ENCODE measurements at places on chromosomes 6 and 20.

GRCh38 chr6:90466154-90466940 lies 120.5 kb downstream of the MAP3K7 start:
- DNase-seq = no peak

GRCh38 chr6:15974817-15975216 lies 154.1 kb upstream of the MYLIP start:
- no peak for DNase-seq

DNA sequence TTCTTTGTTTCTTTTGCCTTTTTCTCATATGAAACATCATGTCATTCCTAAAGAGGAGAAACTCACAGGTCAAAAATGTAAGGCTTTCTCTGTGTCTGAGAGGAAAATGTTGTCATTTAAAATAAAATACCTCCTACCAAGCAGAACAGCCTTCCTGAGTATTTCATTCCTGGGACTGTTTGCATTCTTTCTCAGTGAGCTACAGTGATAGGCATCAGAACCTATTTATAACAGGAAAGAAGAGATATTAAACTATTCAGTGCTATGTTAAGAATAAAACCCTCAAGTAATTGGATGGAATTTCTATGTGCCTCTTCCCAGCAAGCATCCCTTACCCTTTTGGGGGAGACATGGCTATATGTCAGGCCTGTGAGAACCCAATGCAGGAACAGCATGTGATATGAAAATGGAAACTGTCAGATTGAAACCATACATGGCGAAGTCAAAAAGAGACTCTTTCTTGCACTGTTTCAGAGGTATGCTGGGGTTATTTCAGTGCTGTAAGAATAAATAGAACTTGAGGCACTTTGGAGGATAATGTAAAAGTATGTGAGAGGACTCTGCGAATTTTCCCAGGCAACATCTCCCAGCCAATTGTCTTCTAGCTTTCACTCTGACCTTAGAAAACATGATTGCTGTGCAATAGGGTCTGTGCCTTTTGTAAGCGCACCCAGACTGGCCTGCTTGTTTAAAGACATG lies 133.8 kb upstream of the CCN2 start:
- DNase-seq = no peak

GRCh38 chr6:148455674-148456558 lies 113.3 kb downstream of the SASH1 start:
- DNase-seq = no peak

- no peak for DNase-seq
Observed at GRCh38 chr6:122432816-122433215, 33.4 kb downstream of the HSF2 start.

DNA sequence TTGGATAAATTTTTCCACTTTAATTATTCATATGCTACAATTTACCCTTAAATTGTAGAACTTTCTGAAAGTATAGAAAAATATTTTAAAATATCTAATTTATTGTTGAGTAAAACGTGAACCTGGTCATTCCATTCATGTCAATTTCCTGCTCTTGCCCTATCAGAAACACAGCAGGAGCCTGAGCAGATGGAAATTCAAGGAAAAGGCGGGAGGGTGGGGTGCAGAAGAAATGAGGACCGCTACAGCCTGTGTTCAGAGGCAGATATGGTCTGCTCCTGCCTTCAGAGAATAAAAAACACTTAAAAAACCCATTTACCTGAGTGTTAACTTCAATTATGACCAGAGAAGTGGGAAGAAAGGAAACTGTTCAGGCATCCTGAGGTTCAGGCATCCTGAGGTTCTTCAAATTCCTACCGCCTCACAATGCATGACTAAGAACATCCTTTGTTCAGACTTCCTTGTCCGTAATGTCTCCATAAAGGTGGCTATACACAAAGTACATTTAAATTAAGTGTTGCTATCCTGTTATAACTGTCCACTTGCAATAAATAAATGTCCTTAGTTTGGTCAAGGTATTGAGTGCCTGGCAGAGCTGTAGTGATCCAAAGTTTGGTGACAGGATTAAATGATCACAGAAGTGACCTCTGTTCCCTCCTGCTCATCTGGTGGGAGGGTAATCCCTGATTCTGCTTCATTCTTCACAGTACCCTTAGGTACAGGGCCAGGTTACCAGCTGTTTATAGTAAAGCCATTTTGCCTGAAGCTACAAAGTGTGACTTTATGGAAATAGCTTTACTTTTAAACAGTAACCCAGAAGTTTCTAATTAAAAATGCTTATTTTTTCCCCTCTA lies 109.1 kb downstream of the MAN1A1 start:
- DNase-seq = no peak

- no peak for DNase-seq
Observed at GRCh38 chr6:137953761-137954160, 86.7 kb downstream of the TNFAIP3 start.

DNA sequence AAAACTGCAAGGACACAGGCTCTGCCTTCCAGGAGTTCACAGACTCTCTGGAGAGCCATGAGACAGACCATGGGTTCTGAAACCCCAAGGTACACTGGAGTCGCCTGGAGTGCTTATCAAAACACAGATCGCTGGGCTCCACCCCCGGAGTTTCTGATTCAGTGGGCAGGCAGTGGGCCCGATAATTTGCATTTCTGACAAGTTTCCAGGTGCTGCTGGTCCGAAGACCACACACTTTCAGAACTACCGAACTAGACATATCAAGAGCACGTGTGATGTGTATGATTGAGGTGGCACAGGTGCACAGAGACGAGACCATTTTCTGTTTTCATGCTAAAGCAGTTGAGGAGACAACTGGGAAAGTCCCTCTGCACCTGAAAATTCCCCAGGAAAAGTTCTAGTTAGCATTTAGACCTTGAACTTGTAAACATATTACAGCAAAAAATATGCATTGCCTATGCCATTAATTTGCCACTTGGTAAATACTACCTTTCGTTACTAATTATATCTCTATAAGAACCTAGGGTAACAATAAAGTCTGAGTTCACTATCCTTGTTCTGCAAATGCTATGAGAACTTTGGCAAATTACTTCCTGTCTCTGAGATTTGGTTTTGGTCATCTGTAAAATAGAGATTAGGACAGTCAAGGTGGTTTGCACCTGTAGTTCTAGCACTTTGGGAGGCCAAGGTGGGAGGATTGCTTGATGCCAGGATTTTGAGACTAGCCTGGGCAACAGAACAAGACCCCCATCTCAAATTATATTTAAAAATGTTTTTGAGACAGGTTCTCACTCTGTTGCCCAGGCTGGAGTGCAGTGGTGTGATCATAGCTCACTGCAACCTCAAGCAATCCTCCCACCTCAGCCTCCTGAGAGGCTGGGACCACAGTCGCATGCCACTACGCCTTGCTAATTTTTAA lies 14.3 kb upstream of the PIM1 start:
- no peak for DNase-seq

GRCh38 chr20:11344939-11345338 lies 572.8 kb upstream of the BTBD3 start:
- DNase-seq = no peak

GRCh38 chr20:36792422-36792821 lies 18.9 kb upstream of the DSN1 start:
- DNase-seq = no peak

DNA sequence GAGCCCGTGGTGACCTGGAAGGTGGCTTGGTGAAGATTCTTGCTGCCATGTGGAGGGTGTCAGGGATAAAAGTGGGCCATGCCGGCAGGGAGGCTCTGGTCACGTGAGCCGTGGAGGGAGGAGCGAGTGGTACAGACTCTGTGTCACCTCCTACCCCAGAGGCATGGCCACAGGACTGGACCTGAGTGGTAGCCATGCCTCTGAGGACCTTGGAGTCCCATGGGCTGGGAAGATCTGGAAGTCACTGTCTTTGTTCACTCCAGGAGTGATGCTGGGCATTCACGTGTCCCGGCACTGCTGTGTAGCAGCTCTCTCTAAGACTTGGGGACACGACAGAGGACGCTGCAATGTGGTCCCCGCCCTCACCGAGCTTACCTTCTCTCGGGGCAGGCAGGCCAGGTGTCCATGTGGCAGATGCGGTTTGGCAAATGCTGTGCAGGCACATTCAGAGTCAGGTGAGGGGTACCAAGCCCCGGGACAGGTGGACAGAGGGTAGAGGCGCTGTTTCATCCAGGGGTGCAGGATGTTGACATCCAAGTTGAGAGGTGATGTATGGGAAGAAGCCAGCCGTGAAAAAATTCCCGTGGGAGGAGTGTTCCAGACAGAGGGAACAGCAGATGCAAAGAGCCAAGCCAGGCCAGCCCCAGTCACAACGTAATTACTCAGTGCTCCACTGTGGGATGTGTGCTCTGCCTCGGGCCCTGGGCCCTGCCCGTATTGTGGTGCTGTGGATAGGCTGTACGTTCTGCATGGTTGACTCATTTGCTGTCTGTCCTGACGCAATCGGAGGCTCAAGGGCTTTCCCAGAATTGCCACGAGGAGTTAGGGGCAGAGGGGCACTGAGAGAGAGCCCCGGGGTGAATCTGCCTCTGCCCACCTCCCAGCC lies 307.8 kb downstream of the TAF4 start:
- DNase-seq = no peak

- DNase-seq = no peak
Observed at GRCh38 chr20:24949756-24950127, 673 bp downstream of the CST7 start.

GRCh38 chr6:32191696-32192607 lies 491 bp downstream of the GPSM3 start:
- DNase-seq = no peak

DNA sequence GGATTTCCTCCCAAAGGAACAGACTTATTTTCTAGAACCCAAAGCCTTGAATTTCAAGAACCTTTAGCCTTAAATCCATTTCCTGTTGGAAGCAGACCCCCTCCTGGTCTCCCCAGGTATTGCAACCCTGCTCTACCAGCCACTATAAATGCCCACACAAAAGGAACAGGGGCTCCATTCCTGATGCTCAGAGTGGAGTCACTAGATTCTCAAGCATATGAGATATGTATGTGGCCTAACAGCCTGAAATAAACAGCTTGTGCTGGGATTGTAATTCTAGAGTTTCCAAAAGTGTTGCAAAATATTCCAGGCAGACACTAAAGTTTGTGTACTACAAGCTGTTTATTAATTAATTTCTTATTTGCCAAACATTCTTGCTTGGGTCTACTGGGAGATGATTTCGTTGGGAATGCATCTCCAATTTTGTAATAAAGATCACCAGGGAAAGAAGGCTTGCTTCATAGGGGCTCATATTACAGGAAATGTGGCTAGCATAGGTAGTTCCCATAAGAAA lies 44.8 kb downstream of the RIPOR3 start:
- DNase-seq = no peak

- DNase-seq = no peak
Observed at GRCh38 chr6:235763-236360, 56.4 kb upstream of the DUSP22 start.

GRCh38 chr6:157650261-157650640 lies 172.8 kb upstream of the SNX9 start:
- no peak for DNase-seq

GRCh38 chr6:167745670-167746389 lies 80.9 kb upstream of the AFDN start:
- no peak for DNase-seq

- no peak for DNase-seq
Observed at GRCh38 chr6:28769626-28770402, 154.0 kb downstream of the TRIM27 start.

DNA sequence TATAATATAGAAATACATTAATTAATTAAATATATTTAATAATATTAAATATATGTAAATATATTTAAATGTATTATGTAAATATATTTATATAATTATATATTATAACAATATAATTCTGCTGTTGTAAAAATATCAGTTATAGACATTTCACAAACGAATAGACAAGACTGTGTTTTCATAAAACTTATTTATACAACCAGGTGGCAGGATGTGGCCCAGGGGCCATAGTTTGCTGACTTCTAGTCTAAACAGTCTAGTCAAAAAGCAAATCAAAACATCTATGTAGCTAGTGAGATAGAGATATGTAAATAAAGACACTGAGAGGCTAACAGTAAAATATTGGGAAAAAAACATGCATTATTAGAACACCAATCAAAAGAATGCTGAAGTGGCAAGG lies 136.4 kb downstream of the TBXT start:
- no peak for DNase-seq

- DNase-seq = no peak
Observed at GRCh38 chr20:45344168-45344860, 3.9 kb downstream of the SDC4 start.

DNA sequence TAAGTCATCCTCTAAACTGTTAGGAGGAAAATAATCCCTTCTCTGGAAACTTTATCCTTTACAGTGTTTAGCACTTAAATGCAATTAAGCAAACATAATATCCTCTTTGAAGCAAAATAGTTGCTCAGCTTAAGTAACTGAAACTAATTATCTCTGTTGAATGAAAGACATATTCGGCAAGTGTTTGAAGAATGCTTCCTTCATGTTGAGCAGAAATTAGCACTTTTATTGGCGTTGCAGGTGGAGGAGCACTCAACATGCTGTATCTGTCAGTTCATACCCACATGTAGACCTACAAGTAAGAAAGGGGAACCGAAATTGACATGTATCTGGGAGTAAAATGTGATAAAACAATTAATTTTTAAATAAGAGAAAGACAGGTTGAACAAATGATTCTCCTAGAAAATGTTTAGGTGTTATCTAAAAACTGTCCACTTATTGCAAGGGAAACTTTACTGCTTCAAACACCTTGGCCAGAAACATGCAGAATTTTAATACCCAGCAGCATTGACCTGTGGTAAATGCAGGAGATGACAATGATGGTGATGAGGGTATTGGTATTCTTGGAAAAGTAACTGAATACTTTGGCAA lies 987.0 kb upstream of the MAP3K7 start:
- DNase-seq = no peak

- DNase-seq = no peak
Observed at GRCh38 chr20:44457016-44457415, 18.7 kb upstream of the TTPAL start.

- no peak for DNase-seq
Observed at GRCh38 chr6:170416959-170417606, 110.5 kb downstream of the FAM120B start.

DNA sequence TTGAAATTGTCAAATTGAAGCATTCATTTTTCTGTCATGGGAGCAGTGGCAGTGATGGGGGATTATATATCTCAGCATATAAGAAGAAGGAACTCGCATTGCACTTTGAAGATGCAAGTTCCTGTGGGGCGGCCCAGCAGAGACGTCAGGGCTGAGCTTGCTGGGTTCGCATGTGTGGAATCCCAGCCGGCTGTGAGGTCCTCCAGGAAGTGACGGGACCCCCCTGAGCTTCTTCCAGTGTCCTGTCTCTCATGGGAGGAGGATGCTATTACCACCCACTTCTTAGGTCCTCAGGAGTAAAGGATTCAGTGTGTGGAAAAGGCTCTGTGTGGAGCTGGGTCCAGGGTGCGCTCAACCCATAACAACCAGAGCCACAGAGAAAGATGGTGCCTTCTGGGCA lies 201.2 kb downstream of the CDH4 start:
- DNase-seq = no peak

GRCh38 chr20:6940876-6941275 lies 173.4 kb downstream of the BMP2 start:
- DNase-seq = no peak

- peak; percentile 49 for DNase-seq
Observed at GRCh38 chr6:158232316-158233213, 64.4 kb downstream of the GTF2H5 start.

- DNase-seq = no peak
Observed at GRCh38 chr6:157861814-157862213, 38.8 kb downstream of the SNX9 start.

- DNase-seq = no peak
Observed at GRCh38 chr6:105336986-105337385, 65.9 kb downstream of the PREP start.

Data from CD8-positive, alpha-beta memory T cell (primary cell).